Cortex of kidney (tissue), 1 donor: ENCODE measurements at places on chromosomes 11 and 22.

GRCh38 chr22:19041704-19042074 is 80.5 kb downstream of the DGCR2 start:
- no peak for DNase-seq

GRCh38 chr11:3914805-3915204 is 59.3 kb downstream of the STIM1 start:
- DNase-seq, result no peak

DNA sequence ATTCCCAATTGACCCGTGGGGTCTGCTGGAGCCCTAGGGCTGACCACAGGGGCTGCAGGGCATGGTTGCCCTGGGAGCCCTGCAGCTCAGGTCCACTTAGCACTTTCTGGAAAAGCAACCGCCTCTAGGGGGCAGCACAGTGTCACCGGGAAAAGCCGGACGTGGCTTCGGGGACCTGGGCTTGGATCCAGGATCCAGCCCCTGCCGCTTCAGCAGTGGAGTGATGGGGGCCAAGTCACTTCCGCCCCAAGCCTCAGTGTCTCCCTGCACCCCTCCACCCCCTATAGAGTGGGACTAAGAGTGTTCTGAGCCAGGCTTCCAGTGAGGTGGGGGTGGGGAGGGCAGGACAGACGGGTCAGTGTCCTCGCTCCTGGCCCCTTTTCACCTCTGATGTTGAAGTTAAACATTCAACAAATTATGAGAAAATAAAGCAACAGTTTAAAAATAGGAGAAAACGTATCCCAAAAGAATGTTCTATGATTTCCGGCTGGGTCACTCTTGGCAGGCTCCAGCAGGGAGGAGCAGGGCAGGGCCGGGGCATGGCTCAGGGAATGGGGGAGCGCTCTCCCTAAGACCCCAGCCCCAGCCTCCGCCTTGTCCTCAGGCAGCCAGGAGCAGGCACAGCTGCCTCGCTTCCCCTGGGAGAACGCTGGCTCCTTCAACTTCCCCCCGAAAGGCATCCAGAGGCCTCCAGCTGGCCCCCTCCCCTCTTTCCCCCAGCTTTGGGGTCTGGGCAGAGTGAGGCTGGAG is 96.5 kb upstream of the FGF3 start:
- no peak for DNase-seq

- DNase-seq, result no peak
These were observed 53.3 kb downstream of the TCF20 start for GRCh38 chr22:42217019-42217751.

DNA sequence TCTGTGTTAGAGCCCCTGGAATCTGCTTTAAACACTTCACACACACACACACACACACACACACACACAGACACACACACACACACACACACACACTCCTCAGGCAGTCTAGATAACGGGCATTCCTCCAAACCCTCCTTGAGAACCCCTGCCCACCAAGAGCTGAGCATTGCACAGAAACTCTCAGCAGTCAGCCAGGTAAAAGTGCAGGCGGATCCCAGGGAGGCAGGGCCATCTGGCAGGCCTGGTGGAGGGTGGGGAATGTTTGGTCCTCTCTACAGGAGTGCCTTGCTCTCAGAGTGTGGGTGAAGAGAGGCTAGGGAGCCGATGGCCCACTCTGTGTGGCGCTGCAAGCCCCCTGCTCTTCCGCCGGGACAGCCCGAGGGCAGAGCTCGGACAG is 190.2 kb downstream of the BUD13 start:
- no peak for DNase-seq

GRCh38 chr11:95115597-95115996 is 26.0 kb downstream of the ENDOD1 start:
- no peak for DNase-seq

DNA sequence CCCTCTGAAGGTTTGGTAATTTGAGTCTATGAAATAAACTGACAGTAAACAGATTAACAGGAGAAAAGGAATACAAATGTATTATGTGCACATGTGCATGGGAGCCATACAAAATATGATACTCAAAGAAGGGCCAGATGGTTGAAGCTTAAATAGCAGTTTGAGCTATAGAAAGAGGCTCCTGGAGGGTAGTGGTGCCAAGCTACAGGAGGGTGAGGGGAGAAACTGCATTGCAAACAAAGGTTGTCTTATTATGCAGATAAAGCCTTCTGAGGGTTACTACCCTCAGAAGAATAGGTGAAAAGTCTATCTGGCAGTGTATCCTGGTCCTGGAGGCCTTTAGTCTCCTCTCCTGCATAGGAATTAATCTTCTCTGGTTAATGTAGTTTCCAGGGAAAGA is 267.3 kb upstream of the MPPED2 start:
- no peak for DNase-seq

DNA sequence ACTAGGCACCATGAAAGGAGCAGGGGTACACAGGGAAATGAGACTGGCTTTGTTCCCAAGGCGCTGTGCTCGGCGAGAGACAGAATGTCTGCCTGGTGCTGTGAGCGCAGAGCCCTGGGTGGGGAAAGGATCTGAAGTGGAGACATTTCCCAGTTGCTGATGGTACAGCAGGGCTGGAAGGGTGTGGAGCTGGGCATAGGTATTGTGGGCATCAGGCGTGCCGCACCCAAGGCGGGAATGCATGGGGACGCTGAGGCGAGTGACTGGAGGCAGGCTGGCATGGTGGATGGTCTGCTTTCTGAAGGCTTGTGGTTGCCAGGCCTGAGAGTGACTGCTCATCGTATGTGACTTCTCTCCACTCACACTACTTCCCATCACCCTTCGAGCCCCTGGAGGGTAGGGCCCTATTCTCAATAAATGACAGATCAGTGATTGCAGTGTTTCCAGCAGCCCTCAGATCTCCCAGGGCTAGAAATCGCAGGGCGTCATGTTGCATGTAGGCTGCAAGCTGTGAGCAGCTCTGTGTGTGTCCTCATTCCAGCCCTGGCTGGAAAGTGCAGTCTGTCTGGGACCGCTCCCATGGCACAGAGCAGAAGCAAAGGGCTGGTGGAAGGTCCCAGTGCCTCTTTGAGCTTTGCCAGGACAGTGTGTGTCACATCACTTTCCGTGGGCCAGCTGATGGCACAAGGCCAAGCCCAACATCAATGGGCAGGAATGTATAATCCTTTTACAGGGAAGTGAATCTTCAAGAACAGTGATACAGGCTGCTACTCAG is 67.7 kb downstream of the TBC1D22A start:
- DNase-seq, result no peak
